Thoracic aorta (tissue), 2 donors: ENCODE measurements at places on chromosomes 2 and 18. TPM values are rescaled to one million over a fixed set of nuclear protein-coding genes. Genes with fewer than 3 reads are reported as not detected.

The CDH7 gene
- total RNA-seq, result not detected

The IL1RN gene
- 8.6 TPM for total RNA-seq

The PROM2 gene
- total RNA-seq, result 3.5 TPM

DNA sequence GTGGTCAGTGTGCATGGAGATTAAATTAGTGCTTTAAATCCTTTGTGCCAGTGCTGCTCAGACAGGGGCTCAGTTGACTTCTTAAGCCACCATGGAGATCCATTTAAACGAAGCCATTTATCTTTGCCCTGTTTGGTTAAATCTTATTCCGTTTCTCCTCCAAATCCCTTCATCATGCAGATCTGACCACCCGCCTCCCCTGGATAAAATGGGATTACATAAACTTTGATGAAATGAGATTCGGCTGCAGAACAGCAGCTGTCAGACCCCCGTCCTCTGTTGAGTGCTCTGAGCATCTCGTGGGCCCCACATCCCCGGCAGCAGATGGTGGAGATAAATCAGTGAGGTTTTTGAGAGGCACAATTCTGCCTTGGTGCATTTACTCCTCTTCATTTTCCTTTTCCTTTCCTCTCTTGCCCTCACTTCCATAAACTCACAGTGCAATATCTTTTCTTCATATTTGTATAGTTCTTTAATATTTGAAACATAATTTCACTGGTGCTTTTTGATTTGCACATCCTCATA, 84.4 kb upstream of the TWIST2 start:
- DNase-seq, result no peak

DNA sequence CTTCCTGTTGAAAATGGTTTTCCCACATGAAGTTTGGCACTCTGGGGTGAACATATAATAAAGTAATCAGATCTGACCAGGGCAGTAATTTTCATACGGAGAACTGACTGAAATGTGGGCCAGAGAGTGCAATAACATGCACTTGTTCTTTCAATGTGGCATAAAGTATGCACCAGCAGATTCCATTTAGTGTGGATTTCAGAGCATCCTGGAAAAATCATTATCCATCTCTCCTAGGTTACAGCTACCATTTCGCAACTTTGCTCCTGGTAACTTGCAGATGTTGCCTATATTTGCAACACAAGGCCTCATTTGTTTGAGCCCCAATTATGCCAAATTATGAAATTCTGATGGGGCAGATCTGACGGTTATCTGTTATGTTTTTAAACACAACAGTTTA, 55.4 kb downstream of the COLEC12 start:
- no peak for DNase-seq

- peak; percentile 95 for DNase-seq
Observed at GRCh38 chr2:73089270-73090030, 17.9 kb upstream of the SFXN5 start.

DNA sequence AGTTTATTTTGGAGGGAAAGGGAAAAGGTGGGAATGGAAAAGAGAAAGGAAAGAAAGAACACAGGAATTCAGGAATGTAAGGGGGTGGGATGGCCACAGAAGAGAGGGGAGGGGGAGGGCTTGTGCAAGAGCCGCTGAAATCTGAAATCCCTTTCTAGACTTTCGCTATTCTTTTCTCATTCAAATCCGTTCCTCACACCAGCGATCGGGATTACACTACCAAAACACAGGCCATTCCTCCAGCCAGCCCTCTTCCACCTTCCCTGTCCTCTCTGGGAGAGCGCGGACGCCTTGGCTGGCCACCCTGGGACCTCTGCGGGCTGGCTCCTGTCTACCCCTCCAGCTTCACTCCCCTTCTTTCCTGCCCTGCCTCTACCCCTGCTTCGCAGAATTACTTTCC, 102.3 kb downstream of the CDCA7 start:
- no peak for DNase-seq

DNA sequence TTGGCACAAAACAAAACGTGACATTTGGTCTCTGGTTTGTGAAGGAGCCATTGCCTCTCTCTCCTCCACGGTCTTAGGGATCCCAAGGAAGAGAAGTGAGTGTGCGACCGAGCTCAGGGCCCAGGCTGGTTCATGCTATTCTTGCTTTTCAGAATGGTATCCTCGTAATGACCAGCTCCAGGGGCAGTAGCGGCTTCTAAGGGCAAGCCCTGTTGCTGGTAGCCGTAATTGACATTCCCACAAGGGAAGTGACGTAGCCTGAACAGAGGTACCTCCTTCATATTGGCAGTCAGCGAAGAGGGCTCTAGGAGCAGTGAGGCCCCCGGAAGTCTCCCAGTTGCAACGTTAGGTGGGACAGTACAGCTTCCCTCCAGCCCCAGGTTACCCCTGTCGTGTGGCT, 77.9 kb downstream of the CLIP4 start:
- no peak for DNase-seq

DNA sequence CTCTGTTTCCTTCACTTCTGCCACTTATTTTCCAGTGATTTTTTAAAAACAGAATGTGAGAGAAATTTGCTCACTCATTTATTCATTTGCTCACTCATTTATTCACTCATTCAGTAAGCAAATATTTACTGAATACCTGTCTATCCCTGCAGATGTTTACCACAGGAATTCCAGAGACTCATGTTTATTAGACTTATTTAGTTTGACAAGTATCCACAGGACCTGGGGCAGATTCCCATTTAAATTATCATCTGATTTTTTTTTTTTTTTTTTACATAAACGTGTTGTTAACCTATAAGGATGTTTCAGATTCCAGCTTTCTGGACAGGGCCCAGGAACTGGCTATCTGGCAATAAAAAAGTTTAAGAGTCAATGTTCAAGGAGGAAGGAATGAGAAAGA, 175.1 kb upstream of the ERBB4 start:
- no peak for DNase-seq
